ENCODE measurements at places on chromosomes 6 and 20. TPM values are rescaled to one million over a fixed set of nuclear protein-coding genes. Genes with fewer than 3 reads are reported as not detected.

The TMEM63B gene
- polyA plus RNA-seq, result 20.3 TPM

The TLDC2 gene
- 0.01 TPM for polyA plus RNA-seq

The TRIM10 gene
- polyA plus RNA-seq, result not detected

The BPIFB3 gene
- not detected for polyA plus RNA-seq

The CFB gene
- polyA plus RNA-seq, result 15.8 TPM

The SRC gene
- 5.2 TPM for polyA plus RNA-seq

The STMND1 gene
- polyA plus RNA-seq, result not detected

The NKX2-2 gene
- polyA plus RNA-seq, result not detected

The GSTA4 gene
- 9.9 TPM for polyA plus RNA-seq

The VSX1 gene
- polyA plus RNA-seq, result 0.37 TPM

The KIF25 gene
- 0.38 TPM for polyA plus RNA-seq

The PLA2G7 gene
- 0.29 TPM for polyA plus RNA-seq

The ADAM33 gene
- polyA plus RNA-seq, result 5.6 TPM

The PPP1R16B gene
- 5.4 TPM for polyA plus RNA-seq

The OR2H1 gene
- not detected for polyA plus RNA-seq

The TSBP1 gene
- polyA plus RNA-seq, result not detected

The MATN4 gene
- not detected for polyA plus RNA-seq

The MLN gene
- not detected for polyA plus RNA-seq

The NEURL2 gene
- polyA plus RNA-seq, result 7.2 TPM

The GUCA1A gene
- polyA plus RNA-seq, result not detected

The MCCD1 gene
- not detected for polyA plus RNA-seq

The TNFRSF6B gene
- polyA plus RNA-seq, result 12.5 TPM

The BPIFB1 gene
- polyA plus RNA-seq, result not detected

The PABPC1L gene
- polyA plus RNA-seq, result 14.3 TPM

The PNPLA1 gene
- polyA plus RNA-seq, result not detected

The SOX18 gene
- polyA plus RNA-seq, result 60.0 TPM

The NRN1 gene
- 24.4 TPM for polyA plus RNA-seq

The TP53TG5 gene
- polyA plus RNA-seq, result 0.43 TPM

The HLA-F gene
- polyA plus RNA-seq, result 105 TPM

The PLG gene
- polyA plus RNA-seq, result not detected

The C20orf144 gene
- polyA plus RNA-seq, result 0.03 TPM

The ADGRG6 gene
- 1.1 TPM for polyA plus RNA-seq

The BTNL2 gene
- not detected for polyA plus RNA-seq

The IRF4 gene
- polyA plus RNA-seq, result 0.04 TPM

The PSORS1C2 gene
- not detected for polyA plus RNA-seq

The CLDN20 gene
- not detected for polyA plus RNA-seq

The SLC22A2 gene
- not detected for polyA plus RNA-seq

The NR2E1 gene
- polyA plus RNA-seq, result not detected

The HUS1B gene
- polyA plus RNA-seq, result 0.13 TPM

The BPIFB2 gene
- polyA plus RNA-seq, result not detected

The MYBL2 gene
- polyA plus RNA-seq, result 0.17 TPM

The SRXN1 gene
- 32.8 TPM for polyA plus RNA-seq

Measured in heart right ventricle (tissue), 16 donors.